ENCODE measurements at places on chromosomes 11 and 22.

DNA sequence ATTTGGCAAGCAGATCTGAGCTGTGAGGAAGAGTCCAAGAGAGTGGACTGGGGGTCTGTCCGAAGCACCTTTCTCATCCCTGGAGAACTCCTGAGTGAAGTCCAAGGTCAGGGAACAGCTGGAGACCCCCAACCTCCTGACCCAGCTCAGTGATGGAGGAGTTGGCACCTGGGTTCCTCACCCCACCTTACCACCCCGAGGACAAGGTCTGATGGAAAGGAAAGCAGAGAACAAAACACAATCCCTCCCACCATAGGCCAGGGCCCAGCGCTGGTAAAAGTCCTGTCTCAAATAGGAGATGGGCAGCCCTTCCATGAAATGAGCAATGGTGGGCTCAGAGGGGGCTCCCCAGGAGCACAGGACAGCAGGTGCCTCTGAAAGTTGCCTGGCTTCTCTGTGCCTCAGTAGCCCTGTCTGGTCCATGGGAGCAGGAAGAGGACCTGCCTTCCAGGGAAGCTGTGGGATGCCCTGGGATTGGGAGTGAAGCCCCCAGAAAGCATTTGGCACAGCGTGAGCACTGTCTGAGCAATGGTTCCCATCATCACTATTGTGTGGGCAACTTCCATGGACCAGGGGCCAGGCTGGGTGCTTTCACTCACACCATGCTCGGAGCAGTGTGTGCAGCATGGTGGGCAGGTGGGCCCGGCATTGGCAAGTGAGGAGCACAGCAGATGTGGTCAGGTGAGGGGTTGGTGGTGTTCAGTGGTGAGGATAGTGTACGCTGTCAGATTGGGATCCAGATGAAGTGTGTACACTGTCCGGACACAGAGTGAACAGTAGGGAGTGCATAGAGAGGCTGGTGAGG, 7.5 kb downstream of the TRIM29 start:
- DNase-seq = no peak

GRCh38 chr11:102640946-102641345, 15.8 kb upstream of the MMP20 start:
- no peak for DNase-seq

- no peak for DNase-seq
Measured at GRCh38 chr22:19473578-19473977, 5.4 kb downstream of the UFD1 start.

GRCh38 chr11:82680252-82680651, 53.4 kb downstream of the FAM181B start:
- DNase-seq = no peak

DNA sequence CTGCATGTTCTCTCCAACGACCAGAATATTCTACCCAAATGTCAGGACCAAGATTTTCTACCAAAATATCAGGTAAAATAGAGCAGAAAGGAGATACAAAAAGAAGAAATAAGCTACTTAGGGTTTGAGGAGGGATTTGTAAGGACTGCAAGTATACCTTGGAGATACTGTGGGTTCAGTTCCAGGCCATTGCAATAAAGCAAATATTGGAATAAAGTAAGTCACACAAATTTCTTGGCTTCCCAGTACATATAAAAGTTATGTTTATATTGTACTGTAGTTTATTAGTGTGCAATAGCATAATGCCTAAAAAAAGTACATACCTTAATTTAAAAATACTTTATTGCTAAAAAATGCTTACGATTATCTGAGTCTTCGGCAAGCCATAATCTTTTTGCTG, 34.1 kb downstream of the CCDC15 start:
- DNase-seq = no peak

- no peak for DNase-seq
Measured at GRCh38 chr11:124195189-124195734, 12.1 kb downstream of the OR10D3 start.

DNA sequence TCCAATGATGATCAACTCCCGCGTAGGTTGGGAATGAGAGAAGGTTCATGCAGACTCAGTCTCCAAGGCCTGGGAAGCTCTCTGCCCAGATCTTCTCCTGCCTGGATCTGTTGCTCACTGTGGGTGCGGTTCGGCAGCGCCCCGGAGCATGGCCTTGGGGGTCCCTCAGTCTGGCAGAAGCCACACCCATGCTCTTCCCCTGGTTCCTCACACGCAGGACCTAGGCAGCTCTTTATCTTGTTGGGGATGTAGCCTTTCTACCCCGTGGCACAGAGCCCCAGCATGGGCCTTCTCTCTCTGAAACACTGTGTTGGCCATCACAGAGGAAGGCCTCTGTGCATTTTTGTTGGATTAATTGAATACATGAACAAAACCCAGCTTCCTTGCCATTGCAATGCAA, 1461.6 kb downstream of the BRD1 start:
- DNase-seq = no peak

GRCh38 chr11:11755871-11756270, 85.9 kb upstream of the USP47 start:
- DNase-seq = no peak

DNA sequence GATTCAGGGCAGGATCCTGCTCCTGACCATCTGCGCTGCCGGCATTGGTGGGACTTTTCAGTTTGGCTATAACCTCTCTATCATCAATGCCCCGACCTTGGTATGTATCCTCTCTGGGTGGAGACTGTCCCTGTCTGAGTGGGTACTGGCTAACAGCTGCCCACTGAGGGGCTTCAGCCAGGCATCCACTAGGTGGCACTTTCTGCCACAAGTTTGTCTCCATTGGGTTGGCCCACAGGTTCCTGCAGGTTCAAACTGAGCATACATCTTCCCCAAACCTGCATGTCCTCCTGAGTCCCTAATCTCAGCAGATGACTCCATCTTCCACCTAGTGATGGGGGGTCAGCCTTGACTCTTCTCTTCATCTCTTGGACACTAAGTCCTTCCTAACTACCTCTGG, 4.4 kb downstream of the SLC2A11 start:
- no peak for DNase-seq
